ENCODE measurements at places on chromosomes 12 and 14.

DNA sequence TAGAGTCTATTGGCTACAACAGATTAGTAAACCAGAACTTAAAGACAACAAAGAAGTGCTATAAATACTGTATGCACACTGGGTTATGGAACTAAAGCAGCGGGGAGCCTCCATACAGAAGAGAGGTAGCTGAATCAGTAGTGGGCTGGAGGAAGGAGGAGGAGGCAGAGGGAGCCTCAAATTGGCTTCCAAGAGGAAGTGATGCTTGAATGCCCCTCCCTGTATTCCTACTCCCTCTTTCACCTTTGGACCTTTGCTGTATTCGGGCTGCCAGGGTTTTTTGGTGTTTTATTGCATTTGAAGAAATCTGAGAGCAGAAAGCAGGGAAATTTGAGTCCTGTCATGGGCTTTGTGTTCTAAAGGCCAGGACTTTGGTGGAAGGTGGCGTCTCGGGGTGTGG, 104.0 kb upstream of the PTPRB start:
- DNase-seq = no peak

- DNase-seq = no peak
These were observed 201.7 kb downstream of the TSPAN9 start for GRCh38 chr12:3278681-3279414.

DNA sequence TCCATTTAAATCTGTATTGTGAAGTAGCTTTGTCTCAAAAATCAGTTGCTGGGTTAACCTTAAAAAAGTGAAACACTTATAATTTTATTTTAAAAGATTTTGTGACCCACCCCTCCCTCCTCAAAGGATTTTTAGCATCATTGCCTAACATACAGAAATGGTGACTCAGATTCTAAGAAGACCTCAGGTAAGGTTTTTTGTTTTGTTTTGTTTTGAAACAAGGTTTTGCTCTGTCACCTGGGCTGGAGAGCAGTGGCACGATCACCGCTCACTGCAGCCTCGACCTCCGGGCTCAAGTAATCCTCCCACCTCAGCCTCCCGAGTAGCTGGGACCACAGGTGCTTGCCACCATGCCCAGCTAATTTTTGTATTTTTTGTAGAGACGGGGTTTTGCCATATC, 74.2 kb downstream of the GNS start:
- DNase-seq = no peak

- no peak for DNase-seq
These were observed 30.1 kb upstream of the FRMD6 start for GRCh38 chr14:51621654-51622053.

- DNase-seq = no peak
These were observed 171.8 kb upstream of the ATF7IP start for GRCh38 chr12:14193639-14194038.

DNA sequence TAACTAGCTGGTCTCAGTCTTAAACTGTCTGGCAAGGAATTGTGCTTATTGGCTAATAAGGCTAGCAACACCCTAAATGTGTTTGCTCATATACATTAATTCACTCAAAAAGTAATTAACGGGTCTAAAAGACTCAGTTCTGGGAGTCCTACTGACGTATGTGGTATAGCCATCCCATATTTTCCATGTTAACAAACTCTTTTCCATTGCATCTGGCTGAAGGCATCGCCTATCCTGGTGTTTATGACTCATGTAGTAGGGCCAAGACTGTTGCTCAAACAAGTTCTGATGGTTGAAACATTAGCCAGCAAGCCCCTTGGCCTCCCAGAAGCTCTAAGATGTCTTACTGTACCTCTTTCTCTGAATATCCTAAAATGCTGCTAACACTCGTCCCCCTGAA, 98.5 kb downstream of the PHLDA1 start:
- no peak for DNase-seq

DNA sequence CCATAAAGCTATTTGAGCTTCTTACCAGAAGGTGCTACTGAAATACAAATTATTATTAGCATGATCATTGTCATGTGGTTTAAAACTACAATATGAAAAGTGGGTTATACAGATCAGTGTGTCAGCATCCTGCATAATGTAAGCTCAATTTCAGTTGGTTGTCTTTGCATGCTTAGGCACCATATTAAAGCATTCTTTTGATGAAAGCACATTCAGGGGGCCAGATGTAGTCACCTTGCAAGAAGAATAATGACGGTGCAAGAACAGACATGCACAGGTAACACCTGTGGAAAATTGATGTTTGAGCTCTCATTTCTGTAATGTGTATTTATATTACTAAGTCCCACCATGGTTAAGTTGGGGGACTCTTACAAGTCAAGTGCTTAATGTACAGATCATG, 123.9 kb downstream of the PAX9 start:
- no peak for DNase-seq

DNA sequence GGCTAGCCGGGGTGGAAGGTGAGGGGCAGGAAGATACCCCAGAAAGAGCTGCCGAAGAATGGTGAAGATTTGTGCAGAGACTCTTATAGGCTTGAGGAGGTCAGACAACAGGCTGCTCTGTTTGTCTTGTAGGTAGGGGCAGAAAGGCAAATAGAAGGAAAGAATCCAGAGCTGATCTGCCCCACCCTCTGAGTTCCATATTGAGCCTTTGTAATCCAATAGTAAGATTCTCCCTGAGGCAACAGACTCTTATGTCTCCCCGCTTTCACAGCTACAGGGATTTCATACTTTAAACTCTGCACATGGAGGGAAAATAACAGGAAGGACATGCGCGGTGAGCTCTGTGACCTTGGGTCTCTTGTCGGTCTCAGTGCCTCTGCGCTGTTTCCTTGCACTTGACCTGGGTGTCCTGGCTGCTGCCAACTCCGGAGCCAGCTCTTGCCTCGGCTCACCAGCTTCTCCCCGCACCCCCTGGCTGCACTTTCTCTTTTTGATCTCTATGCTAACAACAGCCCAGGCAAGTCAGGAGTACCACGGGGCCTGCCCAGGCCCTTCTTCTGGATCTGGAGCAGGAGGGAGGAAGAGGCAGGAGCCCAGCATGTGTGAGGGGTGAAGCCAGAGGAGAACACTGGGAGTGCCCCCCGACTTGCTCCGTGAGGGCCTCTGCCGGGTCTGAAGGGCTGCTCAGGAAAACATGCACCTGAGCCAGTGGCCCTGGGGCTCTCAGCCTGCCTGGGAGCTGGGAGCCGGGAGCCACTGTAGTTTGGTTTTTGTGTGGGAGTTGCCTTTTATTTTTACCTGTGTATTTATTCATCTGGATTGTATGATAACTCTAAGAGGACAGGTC, 75.8 kb downstream of the PPP1R36 start:
- DNase-seq = no peak

DNA sequence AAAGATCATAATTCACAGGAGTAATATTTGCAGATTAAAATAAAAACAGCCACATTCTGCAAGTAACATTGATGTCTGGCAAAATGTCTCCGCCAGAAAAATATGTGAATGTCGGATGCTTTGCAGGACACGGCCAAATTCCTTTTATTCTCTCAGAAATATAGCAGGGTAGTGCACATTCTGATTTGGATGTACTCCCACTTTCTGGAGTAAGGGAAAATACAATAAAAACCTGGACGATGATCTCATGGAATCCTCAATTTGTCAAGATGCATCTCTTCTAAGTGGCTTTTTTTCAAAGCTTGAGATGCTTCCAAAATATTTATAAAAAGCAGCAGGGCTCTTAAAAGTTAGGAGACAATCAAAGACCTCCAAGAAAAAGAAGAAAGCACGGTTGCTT, 133.3 kb downstream of the TBX5 start:
- DNase-seq = no peak

GRCh38 chr12:110010853-110011723, 11.9 kb downstream of the ANKRD13A start:
- peak; percentile 77 for DNase-seq

DNA sequence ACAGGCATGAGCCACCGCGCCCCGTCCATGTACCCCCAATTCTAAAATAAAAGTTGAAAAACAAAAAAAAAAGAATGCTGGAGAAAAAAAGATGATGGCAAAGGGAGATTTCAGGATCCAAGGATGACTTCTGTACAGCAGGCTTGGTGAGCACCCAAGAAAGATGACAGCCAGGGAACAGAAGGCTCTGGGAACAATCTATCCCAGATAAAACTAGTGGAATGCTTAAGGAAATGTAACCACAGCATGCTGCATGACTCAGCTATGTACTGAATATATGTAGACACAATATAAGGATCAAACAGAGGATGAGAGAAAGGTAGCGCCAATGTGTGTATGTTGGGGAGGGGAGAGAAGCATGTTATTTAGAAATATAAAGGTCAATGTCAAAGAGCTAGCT, 123.7 kb upstream of the TMTC1 start:
- DNase-seq = no peak

GRCh38 chr14:49659526-49660455, 24.7 kb upstream of the DNAAF2 start:
- DNase-seq = no peak

GRCh38 chr12:67388331-67389138, 119.4 kb downstream of the CAND1 start:
- no peak for DNase-seq

DNA sequence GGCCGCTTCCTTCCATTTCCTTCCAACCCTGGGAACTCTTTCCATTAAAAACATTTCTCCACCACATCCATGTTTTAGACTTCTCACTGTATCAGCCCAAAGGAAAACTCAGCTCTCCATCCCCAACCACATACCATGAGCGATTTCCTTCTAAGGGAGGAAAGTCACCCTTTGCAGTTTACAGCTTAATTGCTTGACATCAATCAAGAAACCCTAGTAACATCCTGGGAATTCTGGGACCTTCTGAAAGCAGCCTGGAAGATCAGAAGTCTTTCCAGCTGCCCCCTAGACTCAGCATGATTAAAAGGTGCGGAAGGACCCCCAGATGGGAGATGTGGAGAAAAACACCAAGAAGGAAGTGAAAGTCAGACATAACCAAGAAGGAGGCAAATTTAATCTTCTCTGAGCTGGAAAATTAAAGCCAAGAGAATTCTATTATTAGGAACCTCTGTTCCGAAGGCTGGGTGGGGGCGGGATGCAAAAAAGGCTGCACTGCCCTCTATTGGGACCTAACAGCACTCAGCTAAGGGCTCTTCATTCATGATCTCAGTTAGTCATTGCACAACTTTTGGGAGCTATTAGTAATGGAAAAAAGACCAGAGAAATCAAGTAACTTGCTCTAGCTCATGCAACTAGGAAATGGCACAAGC, 73.3 kb upstream of the PLXNC1 start:
- no peak for DNase-seq

- no peak for DNase-seq
These were observed 264.1 kb upstream of the FOXG1 start for GRCh38 chr14:28502517-28502916.

DNA sequence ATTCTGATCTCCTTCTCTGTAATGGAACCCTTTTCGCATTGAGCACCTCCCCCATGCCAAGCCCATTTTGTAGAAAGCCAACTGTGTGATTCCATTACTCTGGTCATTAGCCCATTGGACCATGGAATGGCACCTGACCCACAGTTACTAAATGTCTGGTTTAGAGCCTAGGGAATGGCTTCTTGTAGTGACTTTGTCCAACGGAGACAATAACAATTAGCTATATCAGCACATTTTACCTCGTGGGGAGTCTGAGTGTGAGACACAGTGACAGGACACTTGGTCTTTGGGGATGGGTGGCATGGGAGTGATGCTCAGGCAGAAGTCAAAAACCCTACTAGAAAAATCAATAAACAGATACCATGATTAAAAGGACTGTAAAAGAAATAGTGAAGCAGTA, 10.4 kb downstream of the SLC10A1 start:
- no peak for DNase-seq

DNA sequence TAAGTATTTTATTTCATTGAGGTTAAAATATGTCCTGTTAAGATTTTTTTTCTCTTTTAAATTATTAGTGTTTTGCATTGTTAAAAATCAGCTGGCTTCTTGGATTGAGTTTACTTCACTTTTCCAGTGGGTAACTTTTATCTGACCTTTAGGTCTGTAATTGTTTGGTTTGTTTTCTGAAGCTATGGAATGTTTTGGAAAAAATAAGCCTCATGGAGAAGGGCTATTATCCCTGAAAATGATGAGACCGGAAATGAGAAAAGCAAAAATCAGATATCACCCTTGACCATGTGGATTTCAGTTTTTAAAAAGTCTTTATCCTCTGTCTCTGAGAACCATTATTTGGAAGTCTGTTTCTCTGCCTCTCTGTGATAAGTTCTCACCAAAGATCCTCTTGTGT, 180.9 kb downstream of the RAD51B start:
- no peak for DNase-seq

DNA sequence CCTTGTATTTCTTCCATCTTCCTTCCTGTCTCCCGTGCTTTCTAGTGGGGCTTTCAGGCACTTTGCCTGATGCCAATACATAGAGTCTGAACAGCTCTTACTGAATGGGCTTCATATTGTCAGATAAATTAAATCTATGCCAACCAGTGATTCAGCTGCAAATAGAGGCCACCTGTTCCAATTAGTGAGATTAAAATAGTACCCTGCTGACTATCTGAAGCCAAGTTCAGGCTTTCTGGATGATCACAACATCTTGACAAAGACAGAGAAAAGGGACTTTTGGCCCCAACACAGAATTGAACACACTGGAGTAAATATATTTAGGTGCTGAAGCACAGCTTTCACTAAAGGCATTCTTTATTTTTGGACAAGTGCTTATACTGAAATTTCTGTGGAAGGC, 11.8 kb downstream of the TMCC3 start:
- no peak for DNase-seq

DNA sequence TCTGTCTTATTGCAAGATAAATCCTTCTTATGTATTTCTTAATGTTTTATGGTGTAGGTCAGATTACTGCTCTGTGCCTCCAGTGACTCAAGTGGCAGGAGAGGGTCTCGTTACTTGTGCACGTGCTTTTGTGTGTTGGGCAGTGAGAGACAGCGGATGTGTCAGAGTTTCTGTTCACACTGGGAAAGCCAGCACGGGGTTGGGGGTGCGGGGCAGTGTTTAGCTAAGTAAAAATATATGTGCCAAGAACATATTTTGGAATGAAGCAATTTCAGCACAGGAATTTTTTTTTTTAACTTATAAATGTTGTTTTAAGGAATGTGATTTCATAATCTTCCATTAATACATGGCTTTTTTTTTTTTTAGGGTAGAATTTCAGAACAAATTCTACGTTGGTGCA, 4.5 kb upstream of the DNAH10 start:
- DNase-seq = no peak

All from T-helper 2 cell (primary cell).